ENCODE measurements at places on chromosomes 7 and 10.

- DNase-seq, result no peak
Measured at GRCh38 chr7:31476073-31476745, 37.7 kb upstream of the ITPRID1 start.

- no peak for DNase-seq
Measured at GRCh38 chr10:3002304-3002703, 65.0 kb upstream of the PFKP start.

- DNase-seq, result no peak
Measured at GRCh38 chr7:4164556-4164955, 517.5 kb upstream of the FOXK1 start.

- DNase-seq, result no peak
Measured at GRCh38 chr7:112670193-112670592, 120.0 kb downstream of the TMEM168 start.
